Mammary epithelial cell (primary cell): ENCODE measurements at places on chromosomes 6 and 20. TPM values are rescaled to one million over a fixed set of nuclear protein-coding genes. Genes with fewer than 3 reads are reported as not detected.

DNA sequence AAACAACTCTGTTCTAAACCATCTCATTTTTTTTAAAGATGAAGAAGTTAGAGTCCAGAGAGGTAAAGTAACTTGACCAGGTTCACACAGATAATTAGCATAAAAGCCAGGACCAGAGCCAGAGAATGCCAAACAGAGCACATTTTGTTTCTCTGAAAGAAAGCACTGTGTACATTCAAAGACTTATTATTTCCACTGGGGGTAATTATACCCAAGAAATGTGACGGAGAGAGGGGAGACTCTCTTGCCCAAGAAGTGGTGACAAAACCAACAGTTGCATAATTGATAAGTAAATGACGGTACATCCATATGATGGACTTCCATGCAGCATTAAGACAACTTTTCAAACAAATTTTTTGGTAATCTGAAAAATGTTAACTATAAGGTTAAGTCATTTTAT, 111.6 kb downstream of the RTN4IP1 start:
- DNase-seq: no peak

- no peak for DNase-seq
These were observed 338.1 kb downstream of the PLCB1 start for GRCh38 chr20:8470156-8470555.

GRCh38 chr20:5195655-5196054, 68.8 kb downstream of the CDS2 start:
- DNase-seq: peak; percentile 52

- DNase-seq: no peak
These were observed 229.7 kb downstream of the PLCB1 start for GRCh38 chr20:8361779-8362178.

DNA sequence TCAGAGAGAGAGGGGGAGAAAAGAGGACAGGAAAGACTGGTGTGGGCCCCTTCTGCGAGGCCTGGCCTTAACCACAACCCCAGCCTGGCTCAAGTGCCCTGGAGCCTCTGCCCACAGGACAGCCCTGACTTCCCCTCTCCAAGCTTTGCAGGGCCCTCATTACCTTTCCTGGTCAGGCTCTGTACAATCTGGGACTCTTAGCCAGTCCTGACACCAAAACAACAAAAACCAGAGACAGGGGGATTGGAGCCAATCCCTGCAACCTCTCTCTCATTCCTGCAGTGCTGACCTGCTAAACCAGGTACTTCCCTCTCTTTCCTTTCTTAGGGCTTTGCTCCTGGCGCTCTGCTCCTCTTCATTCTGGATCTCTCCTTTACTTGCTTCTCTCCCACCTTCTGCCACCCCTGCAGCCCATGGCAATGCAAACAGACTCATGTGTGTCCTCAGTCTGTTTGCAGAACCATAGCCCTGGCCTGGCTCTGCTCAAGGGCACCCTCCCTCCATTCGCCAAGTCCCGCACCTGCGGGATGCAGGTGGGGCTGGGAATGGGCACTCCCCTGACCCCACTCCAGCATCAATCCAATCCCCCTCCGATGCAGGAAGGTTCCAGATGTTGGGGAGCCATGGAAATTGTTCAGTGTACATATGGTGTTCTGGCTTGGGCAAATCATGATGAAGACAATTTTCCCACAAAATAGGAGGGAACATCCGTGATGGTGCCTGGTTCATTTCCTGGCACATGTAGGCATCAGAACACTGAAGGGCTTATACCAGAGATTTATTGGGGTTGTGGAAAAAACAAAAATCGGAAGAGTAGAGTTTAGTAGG, 38.1 kb downstream of the RPP40 start:
- DNase-seq: no peak

- DNase-seq: no peak
These were observed 144.7 kb downstream of the MYO6 start for GRCh38 chr6:75893776-75894152.

DNA sequence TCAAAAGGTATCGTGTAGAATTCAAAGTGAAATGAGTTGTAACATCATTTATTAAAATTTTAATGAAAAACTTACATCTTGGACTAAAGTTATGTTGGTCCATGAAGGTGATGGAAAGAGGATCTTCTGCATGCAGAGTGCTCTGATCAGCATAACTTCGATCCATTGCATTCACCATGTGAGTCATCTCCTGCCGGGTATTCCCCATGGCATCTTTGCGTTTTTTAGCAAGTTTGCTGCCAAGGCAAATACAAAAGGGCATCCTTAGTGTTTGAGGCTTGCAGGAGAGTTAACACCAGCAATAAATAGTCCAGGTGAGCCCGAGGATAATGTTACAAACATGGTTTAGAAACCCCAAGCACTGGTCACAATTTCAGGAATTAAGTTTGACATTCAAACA, 104.2 kb upstream of the THEMIS start:
- peak; percentile 61 for DNase-seq

GRCh38 chr20:16063881-16064280, 509.4 kb downstream of the KIF16B start:
- DNase-seq: peak; percentile 76

DNA sequence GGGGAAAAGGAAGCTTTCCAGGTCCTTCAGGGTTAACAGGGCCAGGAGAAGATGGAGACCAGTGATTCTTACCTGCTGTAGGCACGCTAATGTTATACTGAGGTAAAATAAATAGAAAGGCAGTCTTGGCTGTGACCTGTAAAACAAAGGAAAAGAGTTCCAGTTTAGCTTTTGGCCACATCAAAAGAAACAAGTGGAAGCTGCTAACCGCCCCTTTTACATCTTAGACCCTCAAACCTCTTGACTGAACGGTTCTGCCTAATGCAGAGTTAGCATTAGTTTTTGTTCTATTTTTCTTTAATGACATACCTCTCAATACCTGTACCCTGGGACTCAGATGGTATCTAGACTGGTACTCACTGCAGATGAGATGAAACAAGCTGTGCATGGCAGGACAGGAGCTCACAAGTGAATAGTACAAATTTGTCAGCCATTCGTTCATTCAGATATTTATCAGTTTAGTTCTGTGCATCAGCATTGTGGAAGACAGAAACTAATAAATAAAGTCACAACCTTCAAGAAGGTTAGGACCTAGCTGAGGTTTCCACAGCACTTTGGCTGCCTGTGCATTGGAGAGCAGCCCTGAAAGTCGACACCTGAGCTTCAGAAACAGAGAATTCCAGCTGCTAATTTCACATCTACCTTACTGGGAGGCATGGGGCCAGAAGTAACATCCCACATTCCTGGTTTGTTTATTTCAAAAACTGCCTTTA, 41.0 kb downstream of the TRAM2 start:
- no peak for DNase-seq

- no peak for DNase-seq
These were observed 52.4 kb downstream of the FNDC1 start for GRCh38 chr6:159221486-159222170.

- no peak for DNase-seq
These were observed 8.8 kb downstream of the CEP43 start for GRCh38 chr6:167007985-167008384.

GRCh38 chr6:35406711-35407485, 45.2 kb upstream of the FANCE start:
- no peak for DNase-seq

- DNase-seq: no peak
These were observed 8.0 kb downstream of the SLC17A3 start for GRCh38 chr6:25866011-25866410.

DNA sequence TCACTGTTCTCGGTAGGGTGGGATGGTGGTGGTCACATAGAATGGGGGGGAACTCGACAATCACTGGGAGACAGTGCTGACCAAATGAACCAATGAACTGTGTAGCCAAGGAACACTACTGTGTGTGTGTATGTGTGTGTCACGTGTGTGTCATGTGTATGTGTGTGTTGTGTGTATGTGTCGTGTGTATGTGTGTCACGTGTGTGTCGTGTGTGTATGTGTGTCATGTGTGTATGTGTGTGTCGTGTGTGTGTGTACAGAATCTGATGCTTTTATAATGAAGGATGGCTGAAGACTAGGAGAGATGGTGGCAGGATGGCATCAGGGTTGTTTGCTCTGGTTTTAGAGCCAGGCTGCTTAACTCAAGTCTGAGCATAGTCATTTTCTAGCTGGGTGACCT, 99.1 kb upstream of the DUSP22 start:
- DNase-seq: no peak

DNA sequence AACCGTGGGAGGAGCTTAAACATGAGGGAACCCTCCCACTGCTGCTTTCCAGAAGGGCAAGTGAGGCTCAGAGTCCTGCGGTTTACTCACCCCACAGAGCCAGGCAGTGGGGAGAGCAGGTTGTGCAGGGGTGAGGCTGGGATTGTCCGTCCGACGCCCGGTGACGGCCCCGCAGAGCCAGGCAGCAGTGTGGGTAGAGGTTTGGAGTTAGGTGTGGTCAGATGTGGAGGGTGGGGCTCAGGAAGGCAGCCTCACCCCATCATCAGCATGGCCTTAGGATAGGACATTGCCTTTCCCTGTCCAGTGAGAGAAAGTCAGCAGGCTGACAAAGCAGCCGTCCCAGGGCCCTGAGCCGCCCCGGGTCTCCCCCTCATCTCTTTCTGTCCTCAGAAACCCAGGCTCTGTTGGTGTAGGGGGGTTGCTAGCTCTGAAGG, 234.6 kb downstream of the DLL1 start:
- no peak for DNase-seq

DNA sequence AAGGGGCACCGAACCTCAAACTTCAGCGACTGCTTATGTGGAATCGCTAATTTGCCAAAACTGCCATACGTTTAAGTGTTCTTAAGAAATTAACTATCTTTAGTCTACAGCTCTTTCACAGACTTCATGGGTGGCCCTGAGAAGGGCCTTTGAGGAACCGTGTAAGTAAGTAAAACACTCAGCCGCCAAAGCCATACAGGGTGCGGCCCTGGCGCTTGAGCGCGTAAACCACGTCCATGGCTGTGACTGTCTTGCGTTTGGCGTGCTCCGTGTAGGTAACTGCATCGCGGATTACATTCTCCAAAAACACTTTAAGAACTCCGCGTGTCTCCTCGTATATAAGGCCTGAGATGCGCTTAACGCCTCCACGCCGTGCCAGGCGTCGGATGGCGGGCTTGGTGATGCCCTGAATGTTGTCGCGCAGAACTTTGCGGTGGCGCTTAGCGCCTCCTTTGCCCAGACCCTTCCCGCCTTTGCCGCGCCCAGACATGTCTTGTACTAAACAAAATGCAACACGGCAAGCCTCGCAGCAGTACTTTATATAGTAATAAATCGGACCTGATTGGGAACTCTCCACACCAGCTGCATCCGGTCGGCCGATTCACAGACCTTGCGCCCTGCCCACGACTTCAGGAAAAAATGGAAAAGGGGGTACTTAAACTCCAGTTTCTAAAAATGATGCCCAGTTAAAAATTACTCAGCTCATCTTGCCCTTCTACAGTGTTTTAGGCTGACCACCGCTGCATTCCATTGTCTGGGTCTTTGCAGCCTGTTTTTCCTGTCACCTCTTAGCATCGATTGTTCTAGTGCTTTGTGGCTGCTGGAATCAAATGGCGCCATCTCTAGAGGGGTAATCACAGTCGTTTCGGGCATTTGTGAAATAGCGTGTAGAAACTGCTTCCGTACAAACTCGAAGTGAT, 38.9 kb downstream of the OR2B2 start:
- DNase-seq: peak; percentile 78

DNA sequence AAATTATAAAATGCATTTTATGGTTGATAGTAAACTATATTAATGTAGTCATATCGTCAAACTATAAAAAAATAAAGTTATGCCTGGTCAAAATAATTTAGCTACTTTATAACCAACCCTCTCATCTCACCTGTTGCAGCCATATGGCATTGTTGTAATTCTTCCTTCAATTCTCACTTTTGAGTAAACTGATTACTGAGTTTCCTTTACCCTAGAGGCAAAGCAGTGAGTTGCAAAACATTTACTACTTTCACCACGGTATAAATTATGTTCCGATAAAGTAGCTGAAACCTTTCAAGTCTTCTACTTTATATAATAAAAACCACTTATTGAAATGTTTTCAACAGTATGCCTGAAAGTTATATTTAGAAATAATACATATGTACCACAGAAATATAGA, 113.8 kb downstream of the AHI1 start:
- no peak for DNase-seq

DNA sequence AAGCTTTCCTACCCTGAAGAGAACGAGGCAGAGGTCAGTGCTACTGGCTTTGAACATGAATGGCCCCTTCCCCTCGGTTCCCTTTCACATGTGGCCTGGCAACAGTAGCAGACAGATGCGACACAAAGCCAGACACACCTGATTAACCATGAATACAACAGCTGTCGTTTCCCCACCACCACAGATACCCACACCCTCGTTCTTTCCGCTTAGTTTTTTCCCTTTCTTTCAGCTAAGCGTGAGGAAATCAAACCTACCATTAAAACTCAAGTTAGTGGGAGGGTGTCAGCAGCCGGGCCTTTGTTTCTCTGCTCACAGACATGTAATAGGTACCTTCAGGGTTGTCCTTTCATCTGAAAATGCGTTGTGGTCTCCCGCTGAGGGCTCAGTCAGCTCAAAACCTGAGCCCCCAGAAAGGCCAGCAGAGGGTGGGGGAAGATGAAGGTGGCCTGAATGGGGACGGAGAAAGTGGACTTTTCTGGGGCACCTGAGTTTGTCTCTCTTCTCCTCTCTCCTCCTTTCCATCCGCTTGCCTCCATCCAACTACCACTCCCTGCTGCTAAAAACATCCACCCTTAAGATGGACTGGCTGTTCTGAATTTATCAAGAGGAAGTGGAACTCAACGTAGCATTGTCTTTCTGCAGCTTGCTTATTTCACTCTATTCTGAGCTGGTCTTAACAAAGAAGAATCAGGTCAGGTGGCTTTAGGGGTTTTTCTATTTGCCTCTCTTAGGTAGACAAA, 516.6 kb upstream of the JARID2 start:
- no peak for DNase-seq

DNA sequence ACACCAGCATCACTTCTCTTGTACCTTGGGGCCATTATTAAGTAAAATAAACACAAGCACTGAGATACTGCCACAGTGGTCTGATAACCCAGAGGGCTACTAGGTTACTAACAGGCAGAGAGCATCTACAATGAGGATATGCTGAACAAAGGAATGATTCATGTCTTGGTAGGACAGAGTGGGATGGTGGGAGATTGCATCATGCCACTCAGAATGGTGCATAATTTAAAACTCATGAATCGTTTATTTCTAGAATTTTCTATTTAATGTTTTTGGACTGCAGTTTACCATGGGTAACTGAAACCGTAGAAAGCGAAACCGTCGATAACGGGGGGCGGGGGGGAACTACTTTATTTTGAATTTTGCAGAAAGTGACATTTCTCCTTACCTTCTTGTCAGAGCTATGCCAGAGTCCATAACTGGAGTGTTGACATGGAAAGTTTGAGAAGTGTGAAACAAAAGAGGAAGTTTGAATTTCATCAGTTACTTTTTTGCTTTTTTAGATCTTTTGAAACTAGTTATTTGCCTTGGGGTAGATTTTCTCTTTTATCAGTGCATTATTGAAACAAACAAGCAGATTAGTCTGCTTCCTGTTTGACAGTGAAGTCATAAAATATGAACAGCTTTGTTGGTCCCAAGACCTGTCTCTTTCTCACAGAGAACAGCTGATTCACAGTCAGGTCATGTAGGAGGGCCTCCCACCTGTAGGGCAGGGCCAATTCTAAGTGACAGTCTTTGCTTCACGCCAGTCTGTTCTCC, 124.9 kb downstream of the KLHL32 start:
- DNase-seq: peak; percentile 9

MED20 gene
- polyA plus RNA-seq: 24.5 TPM

SCUBE3 gene
- 0.06 TPM for polyA plus RNA-seq

RBPJL gene
- not detected for polyA plus RNA-seq

SSR1 gene
- polyA plus RNA-seq: 124 TPM

RIMS4 gene
- polyA plus RNA-seq: not detected

CLVS2 gene
- polyA plus RNA-seq: not detected

TCF21 gene
- not detected for polyA plus RNA-seq

PRR3 gene
- 6.1 TPM for polyA plus RNA-seq

ULBP1 gene
- polyA plus RNA-seq: 1.3 TPM

ESR1 gene
- 0.44 TPM for polyA plus RNA-seq

NR2E1 gene
- not detected for polyA plus RNA-seq

BPIFA3 gene
- not detected for polyA plus RNA-seq

RNF217 gene
- 25.5 TPM for polyA plus RNA-seq

GJA10 gene
- not detected for polyA plus RNA-seq
